Neural crest cell (in vitro differentiated cells): ENCODE measurements at places on chromosomes 2 and 18.

DNA sequence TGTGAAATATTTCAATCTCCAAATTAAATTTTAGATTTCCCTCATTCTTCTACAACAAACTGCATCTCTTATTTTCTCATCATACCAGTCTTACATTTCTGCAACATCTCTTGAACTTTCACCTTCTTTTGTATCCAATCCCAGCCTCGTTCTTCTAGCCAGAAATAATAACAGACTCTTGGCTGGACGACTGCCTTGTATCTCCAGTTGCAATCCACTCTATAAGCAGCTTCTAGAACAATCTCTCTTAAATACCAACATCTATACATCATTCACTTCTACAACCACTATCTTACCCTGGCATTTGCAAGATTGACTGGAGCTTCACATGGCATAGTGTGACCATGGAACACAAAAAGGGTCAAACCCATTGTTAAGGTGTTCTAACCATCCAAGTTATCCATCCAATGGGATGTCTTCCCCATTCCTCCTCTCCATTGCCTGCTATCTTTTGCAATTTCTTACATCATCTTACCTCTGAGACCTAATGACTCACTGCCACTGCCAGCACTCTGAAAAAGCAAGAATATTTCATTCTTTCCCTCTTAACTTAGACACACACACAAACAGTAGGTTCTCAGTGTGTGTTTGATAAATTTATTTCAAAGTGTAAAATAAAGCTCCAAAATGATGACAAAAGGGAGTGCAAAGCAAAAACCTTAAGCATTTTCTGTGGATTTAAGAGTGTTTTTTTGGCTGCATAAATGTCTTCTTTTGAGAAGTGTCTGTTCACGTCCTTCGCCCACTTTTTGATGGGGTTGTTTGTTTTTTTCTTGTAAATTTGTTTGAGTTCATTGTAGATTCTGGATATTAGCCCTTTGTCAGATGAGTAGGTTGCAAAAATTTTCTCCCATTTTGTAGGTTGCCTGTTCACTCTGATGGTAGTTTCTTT is 145.6 kb downstream of the METTL4 start:
- DNase-seq: no peak

DNA sequence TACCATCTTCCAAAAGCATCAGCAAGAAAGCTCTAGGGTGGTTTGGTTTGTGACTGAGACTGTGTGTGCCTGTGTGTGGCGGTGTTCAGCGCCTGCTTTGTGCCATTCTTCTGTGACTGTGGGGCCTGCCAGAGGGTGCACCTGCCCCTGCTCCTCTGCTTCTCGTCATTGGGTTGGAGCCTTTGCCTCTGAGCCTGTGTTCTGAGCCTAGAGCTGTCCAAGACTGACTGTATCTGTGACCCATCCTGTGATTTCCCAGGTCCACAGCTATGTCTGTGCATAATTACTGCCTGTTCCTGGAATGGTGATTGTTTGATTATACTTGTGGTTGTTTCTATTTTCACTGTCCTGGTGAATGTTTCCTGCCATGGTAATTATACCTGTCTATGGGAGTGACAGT is 57.1 kb upstream of the KLHL29 start:
- DNase-seq: no peak

DNA sequence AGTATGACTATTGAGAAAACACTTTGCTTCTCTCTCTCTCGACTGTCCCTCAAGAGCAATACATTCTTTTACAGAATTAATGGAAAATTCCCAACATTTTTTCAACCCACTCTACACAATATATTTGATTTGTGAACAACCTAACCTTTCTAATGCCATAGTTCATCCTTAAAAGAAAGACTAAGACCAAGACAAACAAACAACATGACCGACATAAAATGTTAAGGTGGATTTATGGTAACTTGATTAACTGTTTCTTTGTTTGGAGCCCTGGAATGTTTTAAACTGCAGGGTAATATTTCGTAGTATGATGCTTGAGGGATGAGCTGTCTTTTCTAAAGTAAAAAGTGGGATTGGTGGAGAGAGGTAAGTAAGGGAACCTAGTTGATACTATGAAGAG is 738.2 kb downstream of the MBD2 start:
- no peak for DNase-seq

- no peak for DNase-seq
These were observed 45.9 kb upstream of the AAK1 start for GRCh38 chr2:69689466-69689865.

- DNase-seq: no peak
These were observed 45.2 kb upstream of the ST3GAL5 start for GRCh38 chr2:85933753-85934594.

GRCh38 chr18:58578835-58579560 is 49.9 kb downstream of the ALPK2 start:
- no peak for DNase-seq

DNA sequence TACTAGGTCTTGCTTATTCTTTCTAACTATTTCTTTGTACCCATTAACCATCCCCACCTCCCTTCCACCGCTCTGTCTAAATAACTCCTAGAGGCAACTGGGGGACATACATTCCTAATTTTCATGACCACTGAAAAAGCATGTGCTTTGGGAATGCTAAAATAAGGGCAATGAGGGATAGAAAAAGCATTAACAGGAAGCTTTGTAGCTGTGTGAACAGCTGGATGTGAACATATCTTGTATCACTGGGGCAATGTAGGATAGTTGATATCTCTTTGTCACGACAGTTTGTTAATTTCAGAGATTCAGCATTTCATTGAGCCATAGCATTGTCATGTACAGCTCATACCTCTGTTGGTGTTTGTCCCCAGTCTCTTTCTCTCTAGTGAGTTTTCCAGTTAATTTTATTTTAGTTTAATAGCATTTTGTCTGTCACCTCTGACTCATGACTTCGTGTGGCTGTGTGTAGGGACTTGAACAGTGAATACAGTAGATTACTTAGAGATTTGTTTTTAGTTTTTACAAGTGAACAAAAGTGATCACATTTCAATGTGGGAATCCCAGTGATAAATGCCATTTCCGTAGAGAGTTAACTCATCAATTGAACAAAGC is 230.3 kb upstream of the NRP2 start:
- no peak for DNase-seq

DNA sequence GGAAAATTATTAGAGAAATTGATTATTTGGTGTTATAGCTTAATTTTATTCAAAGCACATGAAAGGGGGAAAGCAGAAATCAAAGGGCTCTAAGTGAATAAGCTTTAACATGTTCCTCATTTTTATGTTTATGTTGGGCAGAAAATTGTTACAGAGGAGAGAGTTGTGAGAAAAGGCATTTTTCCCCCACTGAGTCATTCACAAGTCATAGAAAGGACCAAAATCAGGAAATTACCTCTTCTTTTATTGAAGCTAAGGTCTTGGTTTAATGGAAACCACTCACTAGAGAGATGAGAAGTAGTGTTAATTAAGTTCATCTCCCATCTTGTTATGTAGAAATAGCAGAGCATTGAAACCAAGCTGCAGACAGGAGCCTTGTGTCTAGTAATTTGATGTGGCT is 175.3 kb upstream of the THUMPD2 start:
- no peak for DNase-seq

- DNase-seq: peak; percentile 55
These were observed 22.2 kb upstream of the ITSN2 start for GRCh38 chr2:24382363-24383073.
